ENCODE measurements at places on chromosomes 2 and 18.

GRCh38 chr2:150127346-150127990 is 360.0 kb downstream of the RND3 start:
- no peak for DNase-seq

- DNase-seq, result no peak
Measured at GRCh38 chr2:151465771-151466170, 56.1 kb downstream of the RIF1 start.

- no peak for DNase-seq
Measured at GRCh38 chr18:11078491-11078890, 70.9 kb downstream of the PIEZO2 start.

DNA sequence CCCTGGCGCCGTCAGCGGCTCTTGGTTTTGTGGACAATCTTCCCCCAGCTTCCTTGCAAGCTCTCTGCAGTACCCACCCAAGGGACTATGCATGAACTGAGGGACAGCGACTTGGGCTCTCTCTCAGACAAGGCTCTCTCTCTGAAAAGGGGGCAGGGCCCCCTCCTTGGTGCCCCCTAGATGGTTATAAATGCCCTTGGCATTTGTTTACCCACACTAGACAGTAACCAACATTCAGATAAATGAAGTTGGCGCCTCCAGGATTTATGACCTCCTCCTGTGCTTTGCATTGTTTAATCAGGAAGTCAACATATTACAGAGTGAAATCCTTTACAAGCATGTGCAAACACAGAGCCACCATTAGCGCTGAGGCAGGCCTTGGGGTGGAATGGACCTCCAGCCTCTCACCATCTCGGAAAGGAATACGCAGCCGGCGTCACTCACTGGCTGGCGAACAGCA is 547.4 kb upstream of the ID2 start:
- no peak for DNase-seq

- no peak for DNase-seq
Measured at GRCh38 chr2:81648370-81648769, 1343.8 kb upstream of the LRRTM1 start.

DNA sequence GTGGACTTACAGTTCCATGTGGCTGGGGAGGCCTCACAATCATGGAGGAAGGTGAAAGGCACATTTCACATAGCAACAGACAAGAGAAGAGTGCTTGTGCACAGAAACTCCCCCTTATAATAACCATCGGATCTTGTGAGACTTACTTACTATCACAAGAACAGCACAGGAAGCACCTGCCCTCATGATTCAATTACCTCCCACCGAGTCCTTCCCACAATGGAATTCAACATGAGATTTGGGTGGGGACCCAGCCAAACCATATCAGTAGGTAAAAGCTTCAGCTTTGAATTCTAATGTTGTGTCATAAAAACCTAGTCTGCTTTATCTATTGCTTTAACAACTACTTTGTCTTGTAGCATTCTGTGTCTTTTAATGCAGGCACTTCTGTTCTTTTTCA is 140.4 kb upstream of the PIK3C3 start:
- DNase-seq, result no peak

- no peak for DNase-seq
Measured at GRCh38 chr2:161436411-161436810, 20.3 kb downstream of the TBR1 start.

Measured in stimulated activated CD4-positive, alpha-beta T cell treated with anti-CD3 and anti-CD28 coated beads, Interleukin-1b, Interleukin-23, amount 100 ng/mL, for 1 hour (primary cell).